ENCODE measurements at places on chromosomes 6 and 20.

- DNase-seq = no peak
These were observed 113.7 kb upstream of the DTNBP1 start for GRCh38 chr6:15776458-15776980.

- no peak for DNase-seq
These were observed 29.1 kb upstream of the SLC2A12 start for GRCh38 chr6:134081506-134081905.

GRCh38 chr6:39357998-39358686 lies 35.6 kb upstream of the KCNK16 start:
- DNase-seq = no peak

- no peak for DNase-seq
These were observed 28.6 kb upstream of the SPDEF start for GRCh38 chr6:34584694-34585093.

- no peak for DNase-seq
These were observed 27.1 kb downstream of the PRND start for GRCh38 chr20:4748847-4749246.

DNA sequence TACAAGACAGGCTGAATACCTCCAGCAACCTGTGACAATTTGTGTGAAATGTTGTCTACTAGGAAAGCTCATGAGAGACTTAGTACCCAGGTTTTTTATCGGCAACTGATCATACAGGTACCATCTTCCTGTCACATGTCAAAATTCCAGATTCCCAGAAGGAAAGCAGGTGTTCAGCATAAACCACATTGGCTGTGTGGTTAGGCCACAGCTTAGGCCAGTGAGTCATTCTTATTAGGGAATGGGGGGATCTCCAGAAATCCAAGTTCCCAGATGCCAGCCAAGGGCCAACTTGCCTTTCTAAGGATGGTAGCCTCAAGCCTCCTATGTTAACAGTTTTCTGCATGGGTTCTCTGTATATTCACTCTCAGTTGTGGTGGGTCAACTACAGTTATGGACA lies 65.9 kb downstream of the FAM184A start:
- DNase-seq = no peak

GRCh38 chr6:100464162-100464851 lies 414 bp downstream of the SIM1 start:
- no peak for DNase-seq

DNA sequence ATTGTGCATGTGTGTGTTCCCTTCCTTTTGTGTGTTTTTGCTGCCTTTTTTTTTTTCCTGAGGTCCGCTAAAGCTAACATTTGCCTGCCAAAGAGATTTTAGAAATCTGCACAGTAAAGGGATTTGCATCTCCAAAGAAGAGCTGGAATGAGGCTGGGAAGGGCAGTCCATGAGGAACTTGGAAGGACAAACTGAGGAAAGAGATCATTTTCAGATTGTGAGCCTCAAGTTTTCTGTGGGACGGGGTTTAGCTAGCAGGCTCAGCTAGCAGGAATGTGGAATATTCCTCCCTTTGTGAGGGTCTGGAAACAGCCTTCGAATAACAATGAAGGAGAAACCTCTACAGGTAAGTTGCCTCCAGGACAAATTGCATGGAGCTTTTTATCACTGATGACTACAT lies 3.8 kb downstream of the INSM1 start:
- no peak for DNase-seq

DNA sequence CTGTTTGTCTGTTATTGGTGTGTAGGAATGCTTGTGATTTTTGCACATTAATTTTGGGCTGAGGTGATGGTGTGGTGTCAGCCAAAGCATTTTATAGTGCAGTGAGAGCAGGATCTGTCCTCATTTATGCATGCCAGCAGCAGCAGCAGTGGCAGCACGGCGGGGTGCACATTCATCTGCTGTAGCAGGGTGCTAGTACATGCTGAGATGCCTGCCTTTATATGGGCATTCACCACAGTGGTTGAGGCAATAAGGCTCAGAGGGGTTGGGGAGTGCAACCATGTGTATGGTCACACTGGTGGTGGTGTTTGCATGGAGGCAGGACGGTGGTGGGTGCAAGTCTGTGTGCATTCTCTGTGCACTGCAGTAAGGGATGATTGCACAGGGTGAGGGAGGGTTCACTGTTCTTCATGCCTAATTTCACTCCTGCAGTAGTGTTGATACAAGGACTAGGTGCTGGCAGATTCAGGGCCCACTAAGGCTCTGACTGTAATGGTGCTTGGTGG lies 129.3 kb upstream of the SYNCRIP start:
- DNase-seq = no peak

DNA sequence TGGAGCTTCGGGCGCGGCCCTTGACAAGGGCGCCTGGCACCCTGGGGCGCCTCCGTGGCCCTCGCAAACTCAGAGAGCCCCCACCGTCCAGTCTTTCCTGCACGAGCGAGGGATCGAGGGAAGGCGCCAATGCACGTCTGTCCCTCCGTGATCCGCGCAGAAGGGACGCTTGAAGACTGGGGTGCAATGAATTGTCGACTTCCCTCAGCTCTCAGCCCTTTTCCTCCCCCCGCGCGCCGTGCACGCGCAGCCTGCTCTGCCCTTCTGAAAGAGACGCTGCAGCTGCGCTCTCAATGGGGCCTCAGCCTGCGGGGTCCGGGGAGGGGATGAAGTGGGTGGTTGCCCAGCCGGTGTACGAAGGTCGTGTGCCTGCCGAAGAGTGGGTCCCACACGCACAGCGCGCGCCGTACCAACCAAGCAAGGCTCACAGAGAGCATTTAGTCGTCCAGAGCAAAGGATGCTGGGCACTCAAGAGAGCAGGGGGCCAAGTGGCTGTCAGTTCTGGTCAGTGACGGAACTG lies 5.5 kb upstream of the SOX4 start:
- DNase-seq = no peak

DNA sequence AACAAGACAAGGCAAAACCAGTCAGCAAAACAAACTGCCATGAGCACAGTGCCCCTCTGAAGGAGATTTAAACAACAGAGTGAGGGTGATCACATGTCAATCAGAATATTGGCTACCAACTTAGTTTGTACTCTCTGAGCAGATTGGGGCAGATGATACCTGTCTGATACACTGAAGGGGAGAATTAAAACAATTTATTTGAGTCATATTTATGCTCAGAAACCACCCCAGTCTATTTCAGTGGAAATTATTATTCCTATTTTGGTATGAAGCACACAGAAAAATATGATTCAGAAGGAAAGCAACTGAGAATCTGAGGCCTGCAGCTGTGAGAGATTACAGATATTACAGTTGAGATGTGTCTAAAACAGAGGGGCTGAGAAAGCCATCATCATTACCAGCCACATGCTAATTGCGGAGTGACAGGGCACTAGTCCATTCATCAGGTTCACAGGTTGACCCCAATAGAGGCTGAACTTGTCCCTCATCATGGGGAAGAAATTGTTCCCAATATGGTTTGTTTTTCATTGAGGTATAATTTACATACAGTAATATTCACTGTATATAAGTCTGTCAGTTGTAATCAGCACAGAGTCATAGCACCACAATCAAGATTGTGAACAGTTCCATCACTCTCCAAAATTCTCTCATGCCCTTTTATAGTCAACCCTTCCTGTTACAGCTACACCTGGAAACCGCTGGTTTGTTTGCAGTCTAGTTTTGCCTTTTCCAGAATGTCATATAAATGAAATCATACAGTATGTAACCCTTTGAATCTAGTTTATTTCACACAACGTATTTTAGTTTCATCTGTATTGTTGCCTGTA lies 134.5 kb downstream of the AKAP7 start:
- no peak for DNase-seq

- no peak for DNase-seq
These were observed 123.8 kb upstream of the MTHFD1L start for GRCh38 chr6:150741633-150742200.

- DNase-seq = no peak
These were observed 296.0 kb downstream of the SMOC2 start for GRCh38 chr6:168737014-168737413.

DNA sequence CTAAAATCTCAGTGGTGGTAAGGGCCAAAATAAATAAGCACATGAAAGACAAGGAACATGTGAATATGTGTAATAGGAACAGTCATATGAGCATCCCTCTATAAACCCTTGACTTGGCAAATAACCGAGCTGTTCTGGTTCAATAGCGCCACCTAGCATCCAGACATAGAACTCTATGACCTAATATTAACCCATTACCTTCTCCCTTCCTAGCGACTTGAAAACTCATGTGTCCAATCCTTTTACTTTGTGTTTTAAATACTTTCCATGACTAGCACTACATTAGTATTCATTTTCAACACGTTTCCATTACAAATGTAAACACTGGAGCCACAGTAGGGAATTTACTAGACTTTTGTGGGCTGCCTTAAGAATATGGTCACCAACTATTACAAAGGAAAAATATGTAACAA lies 279.7 kb downstream of the UST start:
- DNase-seq = no peak

- no peak for DNase-seq
These were observed 85.3 kb upstream of the SCP2D1 start for GRCh38 chr20:18728165-18728869.

DNA sequence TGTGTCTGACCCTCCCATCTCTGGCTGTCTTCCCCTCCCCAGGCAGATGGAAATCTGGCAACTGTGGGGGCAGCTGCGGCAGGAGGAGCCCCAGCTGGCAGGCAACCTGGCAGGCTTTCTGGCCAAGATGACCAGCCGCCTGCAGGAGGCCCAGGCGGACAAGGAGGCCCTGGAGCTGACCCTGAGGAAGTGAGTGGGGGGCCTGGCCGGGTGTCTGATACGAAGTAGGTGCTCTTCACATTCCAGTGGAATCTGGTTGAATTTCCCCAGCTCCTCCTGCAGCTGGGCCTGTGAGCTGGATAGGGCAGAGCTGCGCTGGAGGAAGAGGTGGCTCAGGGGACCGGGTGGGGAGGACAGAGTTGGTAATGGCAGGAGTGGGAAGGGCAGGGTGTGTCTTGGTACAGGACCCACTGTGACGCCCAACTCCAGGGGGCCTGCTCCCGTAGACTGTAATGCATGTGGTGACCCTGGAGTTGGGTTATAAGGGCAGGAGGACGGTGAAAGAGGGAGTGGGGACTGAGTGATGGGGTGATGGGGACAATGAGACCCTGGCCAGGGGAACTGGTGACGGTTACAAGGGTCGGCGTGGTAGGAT lies 19.7 kb downstream of the RAB44 start:
- no peak for DNase-seq

- DNase-seq = no peak
These were observed 98.9 kb upstream of the SRSF6 start for GRCh38 chr20:43358811-43359210.

DNA sequence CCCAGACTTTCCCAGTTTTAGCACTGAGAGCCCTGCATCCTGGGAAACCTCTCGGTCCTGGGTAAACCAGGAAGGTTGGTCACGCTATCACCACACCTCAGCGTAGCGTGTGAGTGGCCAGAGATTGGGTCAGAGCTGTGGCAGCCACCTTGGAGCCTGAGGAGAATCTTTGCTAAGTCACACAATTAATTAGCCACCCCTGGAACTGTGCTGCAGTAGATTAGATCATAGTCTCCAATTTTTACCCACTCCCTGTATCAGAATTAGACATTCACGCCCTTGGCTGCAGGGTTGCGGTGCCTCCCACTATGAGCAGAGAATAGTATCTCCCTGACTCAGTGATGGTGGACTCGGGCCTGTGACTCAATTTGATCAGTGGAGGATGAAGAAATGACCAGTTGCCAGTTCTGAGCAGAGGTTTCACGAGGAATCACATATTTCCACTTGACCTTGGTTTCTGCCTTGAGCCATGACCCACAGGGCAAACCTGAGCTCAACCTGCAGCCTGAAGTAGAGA lies 6.0 kb upstream of the PTGIS start:
- DNase-seq = no peak

DNA sequence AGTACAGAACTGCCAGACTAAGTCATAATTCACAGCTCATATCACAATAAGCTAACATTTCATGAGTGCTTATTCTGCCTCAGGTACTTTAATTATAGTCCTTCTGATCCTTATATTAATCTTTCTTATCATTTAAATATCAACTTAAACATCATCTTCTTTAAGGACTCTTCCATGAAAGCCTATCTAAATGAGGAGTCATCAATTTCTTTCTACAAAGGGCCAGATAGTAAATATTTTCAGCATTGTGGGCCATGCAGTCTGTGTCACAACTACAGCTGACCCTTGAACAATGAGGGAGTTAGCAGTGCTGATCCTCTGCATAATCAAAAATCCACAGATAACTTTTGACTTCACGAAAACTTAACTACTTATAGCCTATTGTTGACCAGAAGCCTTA lies 306.4 kb downstream of the TSHZ2 start:
- no peak for DNase-seq

GRCh38 chr6:49233483-49233882 lies 229.6 kb downstream of the MMUT start:
- DNase-seq = no peak

- DNase-seq = no peak
These were observed at the start of gene WFDC13 for GRCh38 chr20:45701873-45702272. Gene WFDC13 (plus strand): TSS chr20:45702038. CDS start chr20:45702124, 86 bp downstream.

- no peak for DNase-seq
These were observed 76.1 kb upstream of the NAA20 start for GRCh38 chr20:19940988-19941460.

DNA sequence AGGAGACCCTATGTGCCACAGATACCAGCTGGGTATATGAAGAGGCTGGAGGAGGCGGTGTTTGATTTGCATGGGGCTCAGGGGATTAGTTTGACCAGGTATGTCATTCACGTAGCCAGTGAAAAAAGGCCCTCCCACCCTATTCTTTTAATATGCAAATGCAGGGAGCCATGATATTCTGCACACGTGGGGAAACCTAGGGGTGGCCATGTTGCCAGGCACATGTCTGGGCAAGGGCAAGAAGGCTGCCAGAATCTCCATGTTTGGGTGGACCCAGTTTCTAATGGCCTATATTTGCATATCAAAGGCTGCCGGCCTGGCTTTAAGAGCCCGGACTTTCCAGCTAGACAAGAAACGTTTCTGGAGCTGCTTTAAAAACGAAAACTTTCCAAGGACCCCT lies 60.4 kb downstream of the SOX4 start:
- DNase-seq = no peak

GRCh38 chr6:166598441-166599138 lies 12.1 kb upstream of the RAMACL start:
- no peak for DNase-seq

DNA sequence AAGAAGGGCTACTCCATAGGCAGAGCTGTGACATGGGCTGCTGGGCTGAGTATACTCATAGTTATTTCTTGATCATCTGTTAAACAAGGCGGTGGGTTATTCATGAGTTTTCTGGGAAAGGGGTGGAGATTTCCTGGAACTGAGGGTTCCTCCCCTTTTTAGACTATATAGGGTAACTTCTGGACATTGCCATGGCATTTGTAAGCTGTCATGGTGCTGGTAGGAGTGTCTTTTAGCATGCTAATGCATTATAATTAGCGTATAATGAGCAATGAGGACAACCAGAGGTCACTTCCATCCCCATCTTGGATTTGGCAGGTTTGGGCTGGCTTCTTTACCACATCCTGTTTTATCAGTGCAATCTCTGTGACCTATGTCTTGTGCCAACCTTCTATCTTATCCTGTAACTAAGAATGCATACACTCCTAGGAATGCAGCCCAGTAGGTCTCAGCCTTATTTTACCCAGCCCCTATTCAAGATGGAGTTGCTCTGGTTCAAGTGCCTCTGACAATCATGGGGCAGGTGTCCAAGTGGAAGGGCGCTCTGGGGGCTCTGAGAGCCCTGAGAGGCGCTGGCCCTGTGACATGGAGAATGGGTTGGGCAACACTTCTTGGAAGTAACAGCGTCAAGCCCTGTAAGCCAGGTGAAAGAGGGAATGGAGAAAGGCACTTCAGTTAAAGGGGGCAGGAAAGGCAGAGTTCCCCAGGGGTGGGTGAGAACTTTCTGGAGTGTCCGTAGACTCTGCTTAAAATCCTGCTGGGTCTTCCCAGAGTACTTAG lies 354.2 kb upstream of the SULF2 start:
- no peak for DNase-seq

GRCh38 chr6:3026791-3027626 lies 27.3 kb downstream of the NQO2 start:
- no peak for DNase-seq
